ENCODE measurements at places on chromosomes 7 and 10.

- DNase-seq, result peak; percentile 37
Measured at GRCh38 chr10:103917302-103918052, 507 bp downstream of the STN1 start.

GRCh38 chr10:30390207-30390606, 41.1 kb upstream of the MTPAP start:
- DNase-seq, result no peak

GRCh38 chr7:43664681-43665080, 64.6 kb downstream of the COA1 start:
- DNase-seq, result no peak

- no peak for DNase-seq
Measured at GRCh38 chr7:13107291-13107690, 419.9 kb downstream of the ARL4A start.

DNA sequence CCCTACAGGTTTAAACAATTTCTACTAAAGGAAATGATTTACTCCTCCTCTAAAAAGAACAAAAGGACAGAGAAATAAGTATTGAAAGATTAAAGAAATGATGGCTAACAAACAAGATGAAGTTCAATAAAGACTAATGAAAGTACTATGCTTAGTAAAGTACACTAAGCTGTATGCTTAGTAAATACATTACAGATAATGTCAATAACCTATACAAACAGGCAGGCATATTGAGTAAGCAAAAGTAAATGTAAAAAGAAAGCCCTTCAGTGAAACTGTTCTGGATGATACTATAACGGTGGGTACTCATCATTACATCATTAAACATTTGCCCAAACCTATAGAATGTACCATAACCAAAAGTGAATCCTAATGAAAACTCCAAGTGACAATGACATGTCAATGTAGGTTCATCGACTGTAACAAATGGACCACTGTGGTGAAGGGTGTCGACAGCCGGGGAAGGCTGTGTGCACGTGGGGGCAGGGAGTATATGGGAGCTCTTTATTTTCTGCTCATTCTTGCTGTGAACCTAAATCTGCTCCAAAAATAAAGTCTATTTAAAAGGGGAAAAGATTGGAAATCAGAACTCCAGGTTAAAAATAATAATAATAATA, 34.0 kb downstream of the CYTH3 start:
- no peak for DNase-seq

GRCh38 chr10:58608826-58609531, 96.3 kb downstream of the BICC1 start:
- DNase-seq, result no peak

- DNase-seq, result no peak
Measured at GRCh38 chr7:158371856-158372255, 215.8 kb downstream of the PTPRN2 start.

Measured in astrocyte (in vitro differentiated cells and primary cell).